Mesothelial cell of epicardium (in vitro differentiated cells): ENCODE measurements at places on chromosomes 3 and 15. TPM values are rescaled to one million over a fixed set of nuclear protein-coding genes. Genes with fewer than 3 reads are reported as not detected.

DNA sequence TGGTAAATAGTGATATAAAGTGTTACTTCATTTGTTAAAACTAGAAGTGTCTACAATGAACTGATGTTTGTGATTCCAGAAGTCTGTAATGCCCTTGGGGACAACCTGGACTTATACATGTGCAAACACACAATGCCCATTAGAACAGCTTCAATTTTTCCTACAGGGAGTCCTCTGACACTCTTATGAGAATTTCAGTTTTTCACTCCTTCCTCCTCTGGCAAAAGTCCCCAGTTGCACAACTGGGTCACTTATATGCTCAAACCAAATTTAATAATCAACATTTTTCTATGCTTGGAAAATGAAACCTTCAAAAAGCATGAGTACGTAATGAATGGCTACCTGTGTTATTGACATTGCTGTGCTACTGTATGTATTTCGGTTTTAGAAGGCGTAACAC lies at the start of gene OR5H15:
OR5H15 (plus strand) TSS at position 301 of the 400 bp plus-strand sequence. CDS start 2,004 bp downstream, outside the sequence.
- H3K27ac ChIP-seq, result no peak within 1 kb of the TSS
- no peaks in the 10 kb centered on the region for H3K27me3 ChIP-seq

DNA sequence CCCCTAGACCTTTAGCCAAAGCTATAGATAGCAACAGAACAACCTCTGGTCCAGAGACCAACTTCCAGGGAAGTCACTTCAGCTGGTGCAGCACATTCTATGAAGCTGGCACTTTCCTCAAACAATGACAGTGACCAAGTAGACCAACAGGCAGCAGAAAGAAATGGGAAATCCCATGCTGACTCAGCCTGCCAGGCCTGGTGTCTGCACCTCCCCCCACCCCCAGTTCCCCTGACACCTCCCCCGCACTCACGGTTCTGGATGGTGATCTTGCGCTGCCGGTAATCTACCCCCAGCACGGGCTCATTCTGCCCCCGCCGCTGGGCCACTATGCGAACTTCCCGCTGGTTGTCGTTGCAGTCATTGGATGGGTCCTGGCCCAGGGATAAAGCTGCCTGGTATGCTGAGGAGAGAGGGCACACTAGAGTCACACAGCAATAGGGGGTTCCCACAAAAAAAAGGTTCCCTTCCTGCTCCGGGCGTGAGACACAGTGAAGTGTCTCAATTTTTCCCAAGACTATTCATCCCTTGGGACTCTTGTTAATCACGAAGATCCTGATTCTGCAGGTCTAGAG lies 17.0 kb downstream of the ILDR1 start:
- no peaks in the 10 kb centered on the region for H3K27me3 ChIP-seq
- no peak for DNase-seq
- no peak overlapping the region for H3K27ac ChIP-seq
- no peak overlapping the region for H3K4me3 ChIP-seq

SCG3 gene
- total RNA-seq, result not detected in 3 replicates

- peaks cover 16% of the 10 kb centered on the region for H3K27me3 ChIP-seq
- H3K4me3 ChIP-seq, result no peak overlapping the region
- H3K36me3 ChIP-seq, result no peaks in the 10 kb centered on the region
- peaks cover 25% of the 10 kb centered on the region for H3K4me1 ChIP-seq
- H3K27ac ChIP-seq, result no peak overlapping the region
These were observed 115.5 kb upstream of the ALDH1A3 start for GRCh38 chr15:100763835-100764750.

FILIP1L gene
- 15.6 to 19.8 TPM (median 15.7 TPM) in 3 replicates for total RNA-seq
